ENCODE measurements at places on chromosomes 3 and 15.

DNA sequence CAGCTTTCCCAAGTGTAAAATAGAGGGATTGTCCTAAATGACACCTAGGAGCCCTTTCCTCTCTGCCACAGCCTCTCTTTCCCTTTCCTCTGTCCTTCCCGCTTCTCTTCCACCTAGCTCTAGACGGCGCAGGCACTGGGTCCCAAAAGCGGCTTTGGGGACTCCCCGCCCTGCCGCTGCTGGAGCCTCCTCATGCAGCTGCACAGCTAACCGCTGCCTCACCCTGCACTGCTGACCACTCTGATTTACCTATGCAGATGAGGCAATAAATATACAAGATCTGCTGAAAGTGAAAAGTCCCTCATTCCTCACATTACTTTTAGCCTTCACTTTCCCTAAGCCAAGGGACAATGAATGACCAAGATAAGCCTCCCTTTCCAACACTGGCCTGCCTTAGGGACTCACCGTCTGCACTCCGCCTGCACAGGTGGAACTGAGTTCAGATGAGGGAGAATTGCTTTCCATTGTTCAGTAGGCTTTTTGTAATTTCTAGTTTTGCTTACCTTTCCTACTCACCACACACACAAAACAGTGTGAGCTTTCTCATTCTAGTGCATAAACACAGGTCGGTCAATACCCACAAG, 197.5 kb upstream of the BCL6 start:
- no peak for DNase-seq

GRCh38 chr15:101489599-101490407, at the start of gene PCSK6:
TSS of gene PCSK6 (minus strand) at chr15:101489707. CDS start at chr15:101489670, 37 bp downstream.
- no peak for DNase-seq

GRCh38 chr3:129822679-129823078, 70.8 kb downstream of the TMCC1 start:
- DNase-seq = no peak

GRCh38 chr3:167662919-167663400, 9.2 kb upstream of the WDR49 start:
- no peak for DNase-seq

DNA sequence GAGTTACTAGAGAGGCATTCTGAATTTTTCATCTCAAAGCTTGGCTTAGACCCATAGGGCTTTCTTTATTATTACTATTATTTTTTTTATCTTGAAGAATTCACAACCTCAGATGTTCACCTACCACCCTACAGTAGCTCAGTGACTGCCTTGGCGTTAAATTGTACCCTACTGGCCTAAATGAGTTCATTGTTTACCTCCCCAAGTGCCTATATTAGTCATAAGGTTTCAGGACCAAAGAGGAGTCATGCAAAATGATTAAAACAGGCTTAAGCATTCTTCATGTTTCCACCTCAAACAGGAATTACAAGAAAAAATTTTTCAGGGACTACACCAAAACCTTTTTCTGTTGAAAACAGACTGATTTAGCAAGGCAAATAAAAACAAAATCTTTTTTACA, 751.5 kb downstream of the SQOR start:
- no peak for DNase-seq

DNA sequence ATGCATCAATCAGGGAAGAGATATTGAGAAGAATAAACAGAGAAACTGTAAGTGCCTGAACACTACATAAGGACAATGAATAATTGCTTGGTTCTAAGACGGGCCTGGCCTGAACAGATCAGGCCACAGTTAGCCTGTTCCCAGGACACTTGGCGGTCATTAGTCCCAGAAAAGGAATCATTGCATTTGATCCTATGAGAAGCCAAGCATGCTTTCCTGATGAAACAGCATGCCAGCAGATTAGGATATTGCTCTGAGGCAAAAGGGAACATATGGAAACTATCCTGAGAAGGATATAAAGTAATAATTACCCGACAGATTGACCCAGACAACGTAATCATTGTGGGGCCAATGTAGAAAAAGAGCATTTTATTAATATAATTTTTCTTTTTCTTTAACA, 51.9 kb downstream of the STRIT1 start:
- no peak for DNase-seq

GRCh38 chr3:65401359-65402305, 637.1 kb downstream of the MAGI1 start:
- DNase-seq = no peak

DNA sequence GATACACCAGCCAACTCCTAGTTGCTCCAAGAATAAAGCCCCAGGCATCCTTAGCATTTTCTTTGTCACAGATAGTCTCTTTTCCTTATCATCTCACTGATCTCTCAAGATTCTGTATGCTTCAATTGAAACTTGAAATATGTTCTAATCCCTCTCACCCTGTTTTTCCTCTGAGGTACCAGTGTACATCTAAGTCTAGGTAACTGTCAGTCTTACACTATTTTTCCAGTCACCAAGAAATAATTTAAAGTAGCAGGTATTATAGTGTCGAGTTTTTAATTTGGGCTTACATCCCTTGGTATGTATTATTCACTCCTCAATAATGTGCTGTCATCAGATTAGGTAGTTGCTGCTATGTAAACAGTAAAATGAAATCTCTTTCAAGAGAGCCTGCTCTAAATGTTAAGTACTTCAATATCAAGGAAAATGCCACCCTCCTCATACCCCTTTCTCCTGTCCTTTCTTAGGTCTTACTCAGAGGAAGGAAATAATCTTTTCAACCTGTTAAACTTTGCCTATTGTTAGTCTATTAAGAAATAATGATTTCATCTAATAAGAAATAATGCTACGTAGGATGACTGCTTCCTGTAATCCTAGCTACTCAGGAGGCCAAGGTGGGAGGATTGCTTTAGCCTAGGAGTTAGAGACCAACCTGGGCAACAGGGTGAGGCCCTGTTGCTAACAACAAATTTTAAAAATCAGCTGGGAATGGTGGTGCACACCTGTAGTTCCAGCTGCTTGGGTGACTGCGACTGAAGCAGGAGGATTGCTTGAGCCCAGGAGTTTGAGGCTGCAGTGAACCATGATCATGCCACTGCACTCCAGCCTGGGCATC, 39.8 kb downstream of the TSC22D2 start:
- DNase-seq = no peak

DNA sequence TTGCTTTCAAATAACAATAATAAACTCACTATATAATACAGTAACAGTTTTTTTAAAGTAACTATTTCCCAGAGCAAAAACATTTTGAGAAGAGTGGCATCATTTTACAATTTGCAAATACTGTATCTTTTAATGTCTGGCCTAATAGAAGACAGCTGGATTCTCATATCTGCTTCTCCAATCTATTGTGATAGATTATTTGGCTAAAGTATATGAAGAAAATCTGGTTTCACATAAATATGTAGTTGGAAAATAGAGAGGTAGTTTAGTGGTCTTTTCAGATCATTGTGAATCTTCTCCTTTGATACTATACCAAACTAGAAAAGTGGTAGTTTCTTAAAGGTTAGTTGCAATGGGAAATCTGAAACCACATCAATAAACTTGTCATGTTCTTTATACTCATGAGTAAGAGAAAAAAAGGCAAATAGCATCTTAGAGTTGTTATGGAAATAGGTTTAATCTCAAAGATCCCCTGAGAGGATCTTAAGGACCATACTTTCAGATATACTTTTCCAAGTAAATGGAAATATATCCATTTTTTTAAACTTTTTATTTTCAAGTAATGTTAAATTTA, 124.8 kb upstream of the NR2E3 start:
- DNase-seq = no peak

DNA sequence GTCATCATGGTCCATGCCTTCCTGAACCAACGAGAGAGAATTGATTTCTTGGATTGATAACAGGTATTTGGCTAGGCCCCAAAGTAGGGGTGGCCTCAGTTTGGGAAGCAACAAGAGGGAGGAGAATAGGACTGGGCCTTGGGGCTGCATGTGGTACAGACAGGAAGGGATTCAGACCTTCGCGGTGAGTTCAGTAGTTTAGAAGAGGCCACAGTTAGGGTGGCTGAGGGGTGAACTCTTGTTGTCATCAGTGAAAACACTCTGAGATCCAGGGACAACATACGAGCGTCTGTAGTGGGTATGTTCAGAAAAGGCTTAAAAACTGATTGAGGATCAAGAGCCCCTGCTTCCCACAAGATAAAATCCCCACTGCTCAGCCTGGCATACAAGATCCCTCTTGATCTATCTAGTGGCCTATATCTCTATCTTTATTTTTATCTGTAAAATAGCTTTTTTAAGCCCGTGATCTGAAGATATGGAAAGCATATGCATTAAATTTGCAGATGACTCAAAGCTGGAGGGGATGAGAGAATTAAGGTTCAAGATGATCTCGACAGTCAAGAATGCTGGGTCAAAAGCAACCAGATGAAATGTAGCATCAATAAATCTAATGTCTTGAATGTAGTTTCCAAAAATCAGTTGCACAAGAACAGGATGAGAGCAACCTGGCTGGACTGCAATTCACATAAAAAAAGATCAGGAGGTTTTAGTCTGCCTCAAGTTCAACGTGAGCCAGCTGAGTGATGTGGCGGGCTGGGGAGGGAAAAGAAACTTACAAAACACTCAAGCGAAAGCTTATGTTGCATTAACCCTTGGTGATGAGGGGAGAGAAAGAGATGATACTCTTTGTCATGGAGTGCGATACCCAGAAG, 221.1 kb upstream of the TLE3 start:
- DNase-seq = no peak

- no peak for DNase-seq
Observed at GRCh38 chr3:158770741-158771350, 31.0 kb upstream of the MFSD1 start.

DNA sequence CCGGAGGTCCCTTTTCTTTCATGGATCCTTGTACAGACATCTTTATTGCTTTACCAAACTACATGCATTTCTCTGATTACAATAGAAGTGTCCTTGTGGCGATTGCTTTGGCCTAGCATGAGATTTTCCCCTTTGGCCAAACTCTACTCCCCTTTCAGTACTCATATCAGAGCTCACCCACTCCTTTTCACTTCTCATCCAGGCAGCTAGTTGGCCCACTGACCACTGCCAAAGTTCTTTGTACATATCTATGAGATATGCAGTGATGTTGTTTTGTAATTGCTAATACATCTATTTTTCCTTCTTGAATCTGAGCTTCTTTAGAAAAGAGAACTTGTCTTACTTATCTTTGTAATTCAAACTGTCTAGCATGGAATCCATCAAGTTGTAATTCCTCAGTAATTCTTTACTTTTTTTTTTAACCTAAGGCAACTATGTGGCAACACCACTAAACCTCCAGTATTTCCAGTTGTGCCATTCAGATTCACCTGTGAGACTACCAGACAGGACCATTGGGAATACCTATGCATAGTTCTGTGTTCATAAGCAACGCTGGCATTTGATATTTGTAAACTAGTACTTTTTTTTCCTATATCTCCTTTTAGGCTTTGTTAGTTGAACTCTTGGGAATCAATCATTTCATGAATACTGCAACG, 39.2 kb downstream of the AADACL2 start:
- DNase-seq = no peak

- no peak for DNase-seq
Observed at GRCh38 chr3:138786788-138787271, 47.9 kb downstream of the PIK3CB start.

DNA sequence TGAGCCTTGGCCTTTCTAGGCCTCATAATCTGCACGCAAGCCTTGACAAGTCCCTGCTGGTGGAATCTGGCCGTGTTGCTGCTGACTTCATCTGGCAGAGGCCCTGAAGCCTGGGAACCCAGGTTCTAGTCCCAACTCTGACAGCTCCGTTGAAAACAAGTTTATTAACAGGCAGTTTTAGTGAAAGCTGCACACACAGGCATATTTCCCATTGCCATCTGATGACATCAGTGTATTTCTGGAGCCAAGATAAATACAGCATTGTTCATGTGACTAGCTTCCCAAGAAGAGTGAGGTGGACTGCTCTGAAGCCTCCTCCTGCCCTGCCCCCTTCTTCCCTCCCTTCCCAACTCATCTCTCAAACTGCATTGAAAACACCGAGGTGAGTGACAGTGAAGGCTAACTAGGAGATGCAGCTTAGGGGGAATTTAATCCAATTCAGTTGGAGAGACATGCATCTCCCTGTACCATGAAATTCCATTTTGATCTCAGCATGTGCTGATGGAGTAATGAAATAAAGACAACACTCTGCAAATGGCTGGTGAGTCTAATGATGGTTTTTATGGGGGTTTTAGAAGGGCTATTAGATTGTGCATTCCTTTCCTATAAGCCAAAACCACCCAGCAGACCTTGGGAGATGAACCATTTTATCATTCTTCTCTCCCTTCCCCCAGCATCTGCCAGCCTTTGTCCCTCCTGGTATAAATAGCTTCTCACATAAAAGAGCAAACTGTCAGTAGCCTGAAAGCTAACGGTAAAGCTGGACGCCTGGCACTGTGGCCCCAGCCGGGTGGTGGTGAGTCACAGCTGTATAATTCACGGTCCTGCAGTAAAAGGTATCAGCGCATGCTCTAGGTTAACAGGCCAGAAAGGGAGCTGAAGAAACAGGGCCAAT, 38.0 kb downstream of the PRICKLE2 start:
- DNase-seq = no peak

- no peak for DNase-seq
Observed at GRCh38 chr15:39488961-39489360, 91.9 kb upstream of the THBS1 start.

DNA sequence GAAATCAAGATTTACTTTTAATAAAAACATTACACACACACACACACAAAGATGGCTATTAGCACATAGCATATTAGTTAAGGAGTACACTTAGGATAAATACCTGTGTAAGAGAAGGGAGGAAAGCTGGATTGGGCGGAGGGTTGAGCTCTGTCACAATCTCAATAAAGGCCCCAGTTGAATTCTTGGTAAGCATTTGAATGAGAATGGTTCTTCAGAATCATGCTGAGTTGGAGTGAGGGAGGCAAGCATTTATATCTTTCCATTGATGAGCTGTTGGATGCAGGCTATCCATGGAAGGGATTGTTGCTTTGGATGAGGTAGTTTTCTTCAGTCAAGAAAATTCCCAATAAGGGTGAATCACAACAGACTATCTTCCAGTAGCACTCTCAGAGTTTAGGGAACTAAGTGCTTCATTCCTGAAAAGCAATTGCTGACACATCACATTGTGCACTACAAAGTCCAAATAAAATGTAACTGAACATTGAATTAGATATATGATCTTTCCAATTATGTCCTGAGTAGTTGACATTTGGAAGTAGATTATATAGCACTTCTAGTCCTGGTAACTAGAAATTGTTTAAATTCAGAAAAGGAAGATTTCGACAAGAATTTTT, 95.7 kb downstream of the SUCNR1 start:
- DNase-seq = no peak

GRCh38 chr15:39710681-39711080, 72.0 kb downstream of the FSIP1 start:
- DNase-seq = no peak

DNA sequence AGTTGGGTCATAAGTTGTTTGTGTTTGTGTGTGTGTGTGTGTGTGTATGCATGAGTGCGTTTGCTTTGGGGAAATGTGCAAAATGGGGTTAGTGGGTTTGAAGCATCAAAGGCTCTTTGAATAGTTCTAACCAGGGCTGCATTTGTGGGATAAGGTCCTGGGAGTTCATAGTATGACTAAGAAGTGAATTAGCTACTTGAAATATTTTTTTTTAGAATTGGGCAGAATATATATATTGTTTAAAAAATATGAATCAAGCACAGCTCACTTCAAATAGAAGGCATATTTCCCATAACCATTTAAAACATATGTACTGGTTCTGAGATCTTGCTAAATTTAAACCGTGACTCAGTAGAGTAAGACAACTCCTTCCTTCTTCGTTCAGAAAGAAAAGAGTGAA, 43.1 kb downstream of the IGF2BP2 start:
- no peak for DNase-seq

Data from stimulated activated CD4-positive, alpha-beta T cell treated with anti-CD3 and anti-CD28 coated beads, TNF-alpha, amount 100 ng/mL, for 24 hours (primary cell).